NCI-H1694 treated with DMSO at 0.1 percent for 48 hours (cell line): ENCODE measurements at places on chromosomes 1 and 21.
A peak's percentile ranks its signal among the peaks of the same experiment; 100 is the strongest.

DNA sequence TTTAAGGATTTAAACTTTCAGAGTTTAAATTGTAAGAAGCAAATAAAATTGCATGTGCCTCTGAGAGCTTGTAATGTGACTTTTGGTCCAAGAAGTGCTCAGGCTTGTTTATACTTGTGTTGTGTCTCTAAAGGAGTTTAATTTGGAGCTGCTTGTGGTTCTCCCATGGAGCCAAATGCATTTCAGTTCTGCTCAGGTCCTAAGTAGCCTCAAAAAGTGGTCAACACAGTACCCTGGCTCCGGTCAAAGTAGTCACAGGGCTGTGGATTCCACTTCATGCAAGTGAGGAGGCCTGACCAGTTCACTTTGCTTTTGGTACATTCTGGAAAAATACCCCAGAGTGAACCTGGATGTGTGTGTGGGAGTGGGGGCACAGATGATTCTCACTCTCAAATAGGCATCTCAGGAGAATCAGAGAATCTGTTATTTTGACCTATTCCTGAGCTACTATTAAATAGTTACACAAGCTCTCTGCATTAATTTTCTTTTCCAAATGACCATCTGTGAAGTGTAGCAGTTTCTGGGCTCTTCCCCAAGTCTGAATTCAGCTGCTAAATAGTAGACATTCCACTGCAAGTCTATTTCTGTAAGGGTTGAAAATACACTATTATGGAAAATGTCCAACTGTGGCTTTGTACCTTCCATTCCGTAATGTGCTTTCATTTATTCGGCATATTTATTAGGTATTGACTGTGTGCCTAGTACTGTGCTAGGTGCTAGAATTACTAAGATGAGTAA lies 31.7 kb upstream of the AGO1 start:
- DNase-seq = no peak

DNA sequence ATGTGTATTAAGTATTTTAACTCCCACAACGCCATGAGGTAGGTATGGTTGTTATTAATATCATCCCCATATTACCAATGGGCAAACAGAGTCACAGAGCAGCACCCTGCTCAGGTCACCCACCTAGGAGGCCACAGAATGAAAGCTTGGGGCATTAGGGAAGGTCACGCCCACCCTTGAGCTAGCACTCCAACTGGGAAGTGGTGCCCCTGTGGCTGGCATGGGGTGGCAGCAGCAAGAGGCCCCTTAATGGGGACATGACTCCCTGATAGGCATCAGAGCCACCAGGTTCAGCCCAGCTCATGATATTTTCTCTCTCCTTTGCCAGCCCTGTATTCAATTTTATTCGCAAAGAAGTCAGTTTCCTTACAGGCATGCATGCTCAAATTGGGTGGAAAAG lies 90.6 kb downstream of the DMRTB1 start:
- DNase-seq = no peak

- no peak for DNase-seq
These were observed 426.3 kb upstream of the CHRM3 start for GRCh38 chr1:238960071-238960470.

DNA sequence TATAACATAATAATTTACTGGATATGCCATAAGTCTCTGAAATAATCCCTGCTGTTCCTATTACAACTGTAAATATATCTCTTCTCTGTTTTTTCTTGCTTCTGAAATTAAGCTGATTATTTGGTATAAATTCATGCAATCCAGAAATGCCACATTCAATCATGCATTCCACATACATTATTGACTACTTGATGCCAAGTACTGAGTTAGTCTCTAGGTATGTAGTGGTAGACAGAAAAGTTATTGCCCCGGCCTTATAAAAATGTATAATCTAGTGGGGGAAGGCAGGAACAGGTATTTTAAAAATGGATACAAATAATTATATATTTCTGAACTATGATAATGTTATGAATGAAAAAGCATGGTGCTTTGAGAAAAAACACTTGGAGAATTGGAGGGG lies 338.6 kb upstream of the SNX7 start:
- DNase-seq = no peak

DNA sequence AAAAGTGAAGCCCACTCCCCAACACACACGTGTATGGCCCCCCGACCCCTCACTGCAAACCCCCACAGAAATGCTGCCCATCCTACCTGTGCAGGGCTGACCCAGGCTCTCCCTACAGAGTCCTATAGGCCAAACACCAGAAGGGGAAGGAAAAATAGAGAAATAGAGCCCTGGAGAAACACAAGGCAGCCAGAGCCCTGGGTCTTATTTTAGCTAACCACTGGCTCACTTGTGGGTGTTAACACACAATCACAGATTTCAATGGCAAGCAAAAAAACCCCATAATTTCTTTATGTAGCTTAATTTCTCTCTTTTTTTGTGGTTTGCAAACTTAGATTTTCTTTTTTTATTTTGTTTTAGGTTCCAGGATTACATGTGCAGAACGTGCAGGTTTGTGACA lies 989 bp upstream of the PIGR start:
- DNase-seq = no peak

DNA sequence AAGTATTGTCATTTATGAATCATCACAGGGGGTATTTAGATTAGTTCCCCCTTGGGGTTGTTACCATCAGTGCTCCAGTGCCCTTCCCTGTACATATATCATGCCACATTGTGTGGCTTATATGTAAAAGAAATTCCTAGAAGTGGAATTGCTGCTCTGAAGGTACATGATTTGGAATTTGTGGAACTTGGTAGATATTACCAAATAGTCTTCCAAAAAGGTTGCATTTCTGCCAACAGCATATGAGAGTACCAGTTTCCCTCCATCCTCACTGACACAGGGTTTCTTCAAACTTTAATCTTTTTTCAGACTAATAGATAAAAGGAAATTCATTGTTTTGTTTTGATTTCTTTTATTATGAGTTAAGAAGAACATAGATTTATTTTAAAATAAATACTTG lies 41.3 kb downstream of the AKNAD1 start:
- DNase-seq = no peak

DNA sequence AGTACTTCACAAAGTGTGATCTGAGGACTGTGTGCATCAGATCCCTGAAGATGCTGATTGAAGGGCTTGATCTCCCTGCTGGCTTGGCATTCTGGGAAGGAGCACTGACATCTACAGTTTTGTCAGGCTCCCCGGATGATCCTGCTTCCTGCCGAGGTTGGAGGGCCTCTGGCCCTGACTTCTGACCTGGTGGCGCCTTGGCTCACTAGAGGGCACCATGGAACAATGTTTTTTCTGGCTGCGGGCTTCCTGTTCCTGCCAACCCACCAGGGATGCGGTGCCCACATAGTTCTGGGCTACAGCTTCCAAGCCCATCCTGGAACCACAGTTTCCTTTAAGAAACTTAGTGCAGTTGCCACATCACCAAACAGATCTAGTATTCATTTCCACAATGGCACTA lies 38.8 kb upstream of the RASAL2 start:
- peak; percentile 9 for DNase-seq

DNA sequence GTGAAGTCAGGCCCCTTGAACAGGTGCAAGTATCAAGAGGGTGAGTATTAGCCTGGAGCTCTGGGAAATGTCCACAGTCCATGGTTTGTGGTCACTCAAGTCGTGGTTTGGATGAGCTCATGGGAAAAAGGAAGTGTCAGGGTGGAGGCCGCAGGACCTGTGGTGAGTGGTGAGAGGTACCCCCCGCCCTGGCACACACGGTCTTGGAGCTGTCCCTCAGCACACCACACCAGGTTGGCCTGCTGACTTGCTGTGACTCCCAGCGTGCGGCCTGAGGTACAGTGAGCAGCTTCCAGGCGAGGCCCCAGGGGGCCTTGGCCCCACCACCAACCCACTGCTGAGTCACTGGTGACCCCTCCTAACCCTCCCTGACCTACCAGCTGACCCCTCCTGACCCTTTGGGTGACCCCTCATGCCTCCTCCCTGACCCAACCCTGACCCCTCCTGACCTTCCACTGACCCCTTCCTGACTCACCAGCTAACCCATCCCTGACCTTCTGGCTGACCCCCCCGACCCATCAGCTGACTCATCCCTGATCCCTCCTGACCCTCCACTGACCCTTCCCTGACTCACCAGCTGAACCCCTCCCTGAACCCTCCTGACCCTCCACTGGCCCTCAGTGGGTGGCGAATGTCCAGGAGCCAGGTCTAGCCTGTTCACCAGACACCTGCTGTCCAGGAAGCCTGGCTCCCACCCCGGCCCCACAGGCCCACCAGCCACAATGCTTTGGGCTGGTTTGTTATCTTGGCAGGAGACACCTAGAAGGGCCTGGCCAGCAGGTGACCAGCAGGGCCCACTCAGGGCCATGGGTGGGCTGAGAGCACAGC lies 34.8 kb upstream of the RNF187 start:
- no peak for DNase-seq

GRCh38 chr1:203316626-203317093 lies 11.3 kb downstream of the BTG2 start:
- no peak for DNase-seq

DNA sequence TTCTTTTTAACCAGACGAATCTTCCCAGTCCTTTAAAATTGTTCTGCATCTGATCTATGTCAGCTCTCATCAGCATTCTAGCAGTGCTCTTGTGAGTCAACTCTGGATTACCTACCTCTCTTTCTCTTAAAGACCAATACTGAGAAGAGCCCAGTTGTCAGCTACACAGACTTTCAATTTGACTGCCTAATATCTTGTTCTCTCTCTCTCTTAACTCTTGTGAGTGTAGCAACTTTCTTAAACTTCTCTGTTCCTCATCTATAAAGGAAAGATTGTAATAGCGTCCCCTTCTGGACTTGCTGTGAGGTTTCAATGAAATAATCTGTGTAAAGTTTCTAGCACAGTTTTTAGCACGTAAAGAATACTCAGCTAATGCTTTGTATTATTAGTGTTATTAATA lies 499.3 kb upstream of the ADAMTS5 start:
- DNase-seq = no peak

- no peak for DNase-seq
These were observed 125.3 kb upstream of the CD34 start for GRCh38 chr1:208036106-208036808.

DNA sequence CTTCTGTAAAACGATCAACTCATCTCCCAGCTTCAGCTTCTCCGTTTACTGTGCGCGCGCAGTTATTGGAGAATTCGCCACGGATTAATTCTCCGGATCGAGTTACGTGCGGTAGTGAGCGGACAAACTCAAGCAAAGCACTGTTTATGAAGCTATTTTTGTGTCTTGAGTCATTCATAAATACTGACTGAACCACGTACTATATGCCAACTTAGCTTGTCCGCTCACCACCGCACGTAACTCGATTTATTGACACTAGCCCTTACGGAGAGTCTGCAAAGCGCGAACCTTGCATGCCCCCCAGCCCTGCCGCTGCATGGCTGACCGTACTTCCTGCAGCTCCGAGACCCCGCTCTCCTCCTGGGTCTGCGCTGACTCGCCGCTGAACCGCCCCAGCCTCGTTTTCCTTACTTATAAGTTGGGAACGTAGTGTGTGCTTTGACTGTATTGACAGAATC lies 773 bp downstream of the CHD1L start:
- DNase-seq = no peak

- no peak for DNase-seq
These were observed 65.6 kb downstream of the IFI44 start for GRCh38 chr1:78715181-78715661.

DNA sequence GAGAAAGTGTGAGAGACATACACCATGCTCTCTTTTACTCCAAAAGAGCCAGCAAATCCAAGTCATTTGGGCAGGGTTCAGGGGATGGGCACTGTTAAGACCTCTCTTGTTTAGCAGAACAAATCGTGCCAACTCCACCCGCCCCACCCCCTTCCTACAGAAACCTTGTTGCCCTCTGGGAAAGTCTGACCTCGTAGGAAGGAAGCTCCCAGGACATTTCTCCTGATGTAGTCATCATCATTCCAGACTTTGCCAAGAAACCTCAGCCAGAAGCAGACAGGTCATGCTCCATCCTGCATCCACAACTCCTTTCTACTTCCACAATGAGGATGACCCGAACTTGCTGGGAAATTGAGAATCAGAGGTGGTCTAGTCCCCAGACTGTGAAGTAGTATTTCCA lies 57.7 kb downstream of the UBE2T start:
- no peak for DNase-seq

GRCh38 chr1:200634261-200635122 lies 13.9 kb upstream of the KIF14 start:
- no peak for DNase-seq

GRCh38 chr1:19405761-19406487 lies 79.4 kb downstream of the CAPZB start:
- peak; percentile 74 for DNase-seq

GRCh38 chr1:64405833-64406232 lies 64.1 kb upstream of the CACHD1 start:
- no peak for DNase-seq

GRCh38 chr21:26795866-26796329 lies 49.3 kb downstream of the ADAMTS1 start:
- no peak for DNase-seq

GRCh38 chr1:31019401-31019800 lies 46.1 kb downstream of the PUM1 start:
- DNase-seq = no peak

DNA sequence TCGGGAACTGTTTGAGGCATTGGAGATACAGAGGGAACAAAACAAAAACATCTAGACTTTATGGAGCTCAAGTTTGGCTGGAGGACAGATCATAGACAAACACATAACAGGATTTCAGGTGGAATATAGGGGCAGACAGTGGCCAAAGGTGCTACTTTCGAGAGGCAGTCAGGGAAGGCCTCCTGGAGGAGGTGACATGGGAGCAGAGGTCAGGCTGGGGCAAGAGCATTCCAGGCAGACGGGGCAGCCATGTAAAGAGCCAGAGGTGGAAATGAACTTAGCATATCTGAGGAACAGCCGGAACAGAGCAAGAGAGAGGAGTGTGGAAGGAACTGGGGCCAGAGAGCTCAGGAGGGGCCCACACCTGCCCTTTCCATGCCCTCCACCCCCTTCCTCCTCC lies 122.3 kb downstream of the DMRTB1 start:
- no peak for DNase-seq

DNA sequence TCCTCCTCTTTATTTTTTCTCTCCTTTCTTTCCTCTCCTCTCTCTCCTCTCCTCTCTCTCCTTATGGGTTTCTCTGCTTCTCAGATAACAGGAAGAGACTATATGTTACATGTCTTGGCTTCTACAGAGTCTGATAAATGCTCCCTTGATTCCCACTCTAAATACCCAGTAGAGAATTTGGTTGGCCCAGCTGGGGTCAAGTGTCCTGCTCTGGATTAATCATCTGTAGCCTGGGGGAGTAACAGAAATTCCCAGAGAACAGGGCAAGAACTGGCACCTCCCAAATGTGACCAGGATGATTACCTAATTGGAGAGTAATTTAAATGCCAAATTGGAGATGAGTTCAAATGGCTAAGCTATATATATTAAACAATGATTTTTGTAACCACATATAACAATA lies 146.1 kb upstream of the LMO4 start:
- no peak for DNase-seq

- DNase-seq = no peak
These were observed 6.2 kb downstream of the NR5A2 start for GRCh38 chr1:200033511-200034261.

- DNase-seq = peak; percentile 93
These were observed 52.4 kb downstream of the TOR1AIP2 start for GRCh38 chr1:179825206-179825605.

DNA sequence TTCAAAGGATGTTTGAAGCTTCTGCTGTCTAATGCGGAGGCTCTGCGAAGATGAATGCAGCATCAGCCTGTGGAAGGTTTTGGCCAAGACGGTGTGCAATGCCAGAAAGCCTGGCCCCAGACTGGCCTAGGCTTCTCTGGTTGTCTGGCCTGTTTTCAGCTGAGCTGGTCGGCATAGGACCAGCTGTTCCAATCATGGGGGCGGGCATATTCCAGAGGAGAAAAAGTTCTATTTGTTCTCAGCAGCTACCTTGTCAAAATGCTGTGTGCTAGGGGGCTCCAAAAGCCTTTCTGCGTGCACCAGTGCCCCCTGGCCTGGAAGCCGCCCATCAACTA lies 57.6 kb downstream of the TGFB2 start:
- no peak for DNase-seq
